Esophagus squamous epithelium (tissue), 5 donors: ENCODE measurements at places on chromosomes 5 and 9. TPM values are rescaled to one million over a fixed set of nuclear protein-coding genes. Genes with fewer than 3 reads are reported as not detected.

Gene HDAC3
- total RNA-seq: 60.8 TPM

Gene AQP7
- total RNA-seq: 0.57 TPM

Gene C8G
- total RNA-seq: not detected

Gene PIP5KL1
- total RNA-seq: 4.6 TPM

Gene CD180
- total RNA-seq: 0.95 TPM

Gene NR5A1
- not detected for total RNA-seq

Gene PPP3R2
- not detected for total RNA-seq

Gene DMRT3
- total RNA-seq: not detected

Gene NEUROG1
- total RNA-seq: not detected

Gene LVRN
- 0.31 TPM for total RNA-seq

Gene EQTN
- total RNA-seq: not detected

Gene ENC1
- 6.4 TPM for total RNA-seq

DNA sequence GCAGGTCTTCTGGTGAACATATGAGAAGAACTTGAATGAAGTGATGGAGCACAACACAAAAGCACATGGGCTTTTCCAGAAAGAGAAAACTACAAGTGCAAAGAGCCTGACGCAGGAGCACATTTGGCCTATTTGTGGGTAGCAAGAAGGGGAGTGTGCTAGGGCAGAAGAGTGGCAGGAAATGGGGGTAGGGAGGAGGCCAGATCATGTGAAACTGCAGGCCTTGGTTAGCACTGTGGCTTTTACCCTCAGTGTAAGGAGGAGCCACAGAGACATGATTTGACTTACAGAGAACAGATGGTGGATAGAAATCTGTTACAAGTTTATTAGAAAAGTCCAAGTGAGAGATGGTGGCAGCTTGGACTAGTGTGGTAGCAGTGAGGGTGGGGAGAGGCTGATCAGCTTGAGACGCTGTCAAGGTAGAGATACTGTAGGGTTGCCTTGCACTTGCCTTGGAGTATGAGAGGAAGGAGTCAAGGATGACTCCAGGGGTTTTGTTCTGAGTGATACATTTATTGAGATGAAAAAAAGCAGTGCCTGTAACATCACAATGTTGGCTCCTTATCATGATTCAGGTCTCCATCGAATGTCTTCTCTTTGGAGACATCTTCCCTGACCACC lies 126.7 kb downstream of the PPP2R2B start:
- DNase-seq: no peak

- DNase-seq: no peak
Measured at GRCh38 chr5:6080930-6081726, 297.2 kb downstream of the MED10 start.

- DNase-seq: no peak
Measured at GRCh38 chr5:96579711-96580110, 82.5 kb upstream of the CAST start.

DNA sequence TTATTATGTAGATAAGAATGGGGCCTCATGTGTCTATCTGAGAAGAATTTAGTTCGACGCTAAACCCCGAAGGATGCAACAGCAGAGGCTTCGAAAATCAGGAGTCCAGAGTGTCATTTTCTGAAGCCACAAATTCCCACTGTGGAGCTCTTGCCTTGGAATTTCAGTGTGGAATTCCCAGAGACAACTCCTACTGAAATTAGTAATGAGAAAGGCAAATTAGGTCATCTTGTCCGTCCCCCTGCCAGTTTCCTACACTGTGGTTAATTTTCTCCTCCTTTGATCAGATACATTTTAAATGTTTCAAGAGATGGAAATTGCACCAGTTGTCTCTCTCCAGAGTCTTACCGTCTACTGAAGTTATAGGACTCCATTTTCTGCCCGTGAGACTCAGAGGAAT lies 633.6 kb downstream of the BNC2 start:
- DNase-seq: no peak

- DNase-seq: no peak
Measured at GRCh38 chr9:4305065-4305985, 5.5 kb upstream of the GLIS3 start.

- DNase-seq: no peak
Measured at GRCh38 chr5:61322738-61323725, 9.0 kb upstream of the ZSWIM6 start.

DNA sequence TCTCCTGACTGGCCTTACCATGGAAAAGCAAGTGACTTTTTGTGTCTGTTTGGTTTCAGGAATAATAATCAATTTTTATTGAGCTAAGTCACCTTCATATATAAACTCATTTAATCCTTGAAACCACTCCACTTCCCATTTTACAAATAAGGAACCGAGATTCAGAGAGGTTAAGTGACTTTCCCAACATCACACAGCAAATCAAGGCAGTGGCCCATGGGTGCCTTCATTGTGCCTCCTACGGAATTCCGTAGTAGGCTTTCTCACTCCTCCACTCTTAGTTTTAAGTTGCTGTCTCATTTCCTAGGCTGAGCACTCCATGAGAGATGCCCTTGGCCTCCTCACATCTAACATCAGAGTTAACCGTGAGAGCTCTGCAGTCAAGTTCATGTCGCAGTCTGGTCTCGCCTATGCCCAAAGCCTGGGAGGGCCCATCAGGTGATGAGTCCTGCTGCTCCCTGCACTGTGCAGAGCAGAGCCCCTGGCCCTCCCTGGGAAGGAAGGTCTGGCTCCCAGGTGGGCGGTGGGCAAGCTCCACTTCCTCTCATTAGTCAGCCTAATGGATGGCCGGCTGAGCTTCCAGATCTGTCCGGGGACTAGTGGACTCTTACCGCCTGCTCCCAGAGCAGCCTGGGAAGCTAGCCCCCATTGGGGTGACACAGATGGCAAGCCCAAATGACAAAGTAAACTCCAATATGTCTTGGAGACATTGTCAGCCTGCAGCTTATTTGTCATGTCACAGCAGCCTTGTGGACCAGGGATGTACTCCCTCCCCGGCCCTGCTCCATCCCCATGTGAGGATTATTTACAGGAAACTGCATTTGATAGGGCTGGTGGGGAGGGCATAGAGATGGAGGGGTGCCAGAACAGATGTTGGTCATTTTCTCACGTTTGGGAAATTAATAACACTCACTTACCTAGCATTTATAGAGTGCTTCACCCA lies 123.4 kb downstream of the MVB12B start:
- DNase-seq: no peak

- DNase-seq: no peak
Measured at GRCh38 chr5:179963375-179963774, 55.7 kb upstream of the TBC1D9B start.

DNA sequence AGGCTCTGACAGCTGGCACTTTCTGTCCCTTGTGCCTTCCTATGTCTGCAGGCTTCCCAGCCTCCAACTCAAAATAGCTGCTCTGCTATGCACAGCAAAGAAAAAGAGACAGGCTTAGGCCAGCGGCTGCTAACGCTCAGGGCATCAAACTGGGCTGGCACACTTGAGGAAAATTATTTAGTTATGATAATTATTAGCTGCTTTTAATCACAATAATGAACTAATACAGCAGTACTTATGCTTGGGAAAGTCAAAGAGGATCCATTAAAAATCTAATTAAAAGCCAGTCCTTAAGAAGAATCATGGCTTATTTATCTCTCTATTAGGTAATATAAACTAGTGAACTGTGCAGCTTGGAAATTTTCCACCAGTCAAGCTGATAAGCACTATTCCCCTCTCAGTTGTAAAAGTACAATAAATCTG lies 233.2 kb downstream of the SLIT3 start:
- DNase-seq: no peak

GRCh38 chr5:171581781-171582180 lies 162.3 kb downstream of the FGF18 start:
- no peak for DNase-seq

- no peak for DNase-seq
Measured at GRCh38 chr5:141672841-141673813, 8.9 kb downstream of the ARAP3 start.
